ENCODE measurements at places on chromosomes 4 and X.

- DNase-seq, result no peak
Measured at GRCh38 chr4:77177199-77177598, 20.2 kb downstream of the CCNG2 start.

GRCh38 chrX:152958047-152958446 lies 35.9 kb downstream of the PNMA5 start:
- no peak for DNase-seq

GRCh38 chr4:87317527-87317926 lies 5.2 kb downstream of the HSD17B13 start:
- DNase-seq, result no peak

- DNase-seq, result no peak
Measured at GRCh38 chr4:121777625-121778024, 12.7 kb upstream of the SMIM43 start.

- no peak for DNase-seq
Measured at GRCh38 chr4:159757499-159757898, 654.6 kb downstream of the RAPGEF2 start.

DNA sequence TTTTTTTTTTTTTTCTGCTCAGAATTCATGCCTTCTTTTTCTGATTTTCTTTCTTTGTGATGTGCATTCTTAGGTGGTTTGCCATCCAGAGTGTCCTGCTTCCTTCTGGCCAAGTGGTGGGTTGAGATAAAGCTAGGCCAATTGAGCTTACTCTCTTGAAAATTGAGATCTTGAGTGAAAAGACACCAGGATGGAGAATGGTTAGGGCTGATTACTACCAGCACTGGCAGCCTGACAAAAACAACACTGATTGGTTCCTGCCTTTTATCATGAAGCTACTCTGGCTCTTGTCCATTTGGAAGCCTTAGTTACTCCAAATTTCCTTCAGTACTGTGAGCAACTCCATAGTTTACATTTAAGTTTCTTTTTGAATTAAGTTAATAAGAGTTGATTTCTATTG lies 404.0 kb downstream of the PPARGC1A start:
- DNase-seq, result no peak

DNA sequence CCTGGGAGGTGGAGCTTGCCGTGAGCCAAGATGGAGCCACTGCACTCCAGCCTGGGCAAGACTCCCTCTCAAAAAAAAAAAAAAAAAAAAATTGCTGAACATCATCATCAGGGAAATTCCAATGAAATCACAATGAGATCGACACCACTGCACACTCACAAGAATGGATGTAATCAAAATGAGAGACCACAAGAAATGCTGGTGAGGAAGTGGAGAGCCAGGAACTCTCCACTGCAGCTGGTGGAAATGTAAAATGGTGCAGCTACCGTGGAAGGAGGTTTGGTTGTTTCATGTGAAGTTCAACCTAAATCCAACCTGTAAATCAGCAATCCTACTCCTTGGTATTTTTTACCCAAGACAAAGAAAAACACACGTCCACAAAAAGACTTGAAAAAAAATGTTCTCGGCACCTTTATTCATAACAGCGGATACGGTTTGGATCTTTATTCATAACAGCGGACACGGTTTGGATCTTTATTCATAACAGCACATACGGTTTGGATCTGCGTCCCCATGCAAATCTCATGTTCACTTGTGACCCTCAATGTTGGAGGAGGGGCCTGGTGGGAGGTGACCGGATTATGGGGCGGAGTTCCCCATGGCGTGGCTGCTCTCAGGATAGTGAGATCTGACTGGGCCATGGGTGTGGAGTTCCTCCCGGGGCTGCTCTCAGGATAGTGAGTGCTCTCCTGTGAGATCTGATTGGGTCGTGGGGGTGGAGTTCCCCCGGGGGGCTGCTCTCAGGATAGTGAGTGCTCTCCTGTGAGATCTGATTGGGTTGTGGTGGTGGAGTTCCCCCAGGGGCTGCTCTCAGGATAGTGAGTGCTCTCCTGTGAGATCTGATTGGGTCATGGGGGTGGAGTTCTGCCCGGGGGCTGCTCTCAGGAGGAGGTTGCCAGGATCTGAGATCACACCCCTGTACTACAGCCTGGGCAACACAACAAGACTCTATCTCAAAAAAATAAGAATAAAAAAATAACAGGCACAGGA lies 7.7 kb downstream of the GAK start:
- no peak for DNase-seq

DNA sequence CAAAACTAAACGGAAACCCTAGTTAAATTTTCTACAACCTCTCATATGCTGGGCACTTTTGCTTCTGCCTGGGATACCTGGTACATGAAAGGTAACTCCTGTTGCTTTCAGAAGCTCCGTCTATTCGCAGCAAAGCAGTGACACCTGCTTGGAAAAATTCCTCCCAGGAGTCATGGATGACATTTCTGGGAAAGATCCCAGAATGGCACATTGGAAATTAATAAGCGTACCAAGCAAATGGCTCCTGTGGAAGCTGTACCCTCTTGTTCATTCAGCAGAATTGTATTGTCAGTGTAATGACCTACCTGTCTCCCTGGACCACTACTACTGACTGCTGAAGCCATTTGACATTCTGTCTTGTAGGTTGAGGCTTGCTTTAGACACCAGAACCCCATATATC lies 349.7 kb upstream of the NOCT start:
- DNase-seq, result no peak

DNA sequence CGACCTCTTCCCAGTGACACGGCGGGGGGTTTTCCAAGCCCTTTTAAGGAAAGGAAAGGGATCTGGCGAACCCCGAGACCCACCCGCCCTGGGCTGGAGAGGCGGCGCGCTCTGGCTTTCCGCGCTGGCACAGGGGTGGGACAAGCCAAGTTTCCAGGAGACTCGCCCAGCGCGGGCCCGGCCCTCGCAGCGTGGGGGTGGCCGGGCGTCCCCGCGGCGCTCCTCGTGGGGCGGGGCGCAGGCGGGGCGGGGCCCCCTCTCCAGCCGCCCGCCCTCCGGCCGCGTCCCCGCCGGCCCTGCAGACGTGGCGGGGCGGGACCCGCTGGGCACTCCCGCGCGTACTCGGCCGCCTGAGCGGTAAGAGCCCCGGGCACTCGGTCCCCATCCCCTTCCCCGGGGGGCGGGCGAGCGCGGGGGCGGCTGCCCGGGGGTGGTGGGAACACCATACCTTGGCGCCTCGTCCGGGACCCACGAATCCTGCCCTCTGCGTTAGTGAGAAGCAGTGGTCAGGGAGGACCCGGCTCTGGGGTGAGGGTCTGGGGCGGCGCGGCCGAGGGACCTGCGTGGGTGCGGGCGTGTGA lies at the start of gene FAM114A1:
FAM114A1 (plus strand) TSS at position 329 of the 581 bp plus-strand sequence. CDS start 10,273 bp downstream, outside the sequence.
- DNase-seq, result no peak

DNA sequence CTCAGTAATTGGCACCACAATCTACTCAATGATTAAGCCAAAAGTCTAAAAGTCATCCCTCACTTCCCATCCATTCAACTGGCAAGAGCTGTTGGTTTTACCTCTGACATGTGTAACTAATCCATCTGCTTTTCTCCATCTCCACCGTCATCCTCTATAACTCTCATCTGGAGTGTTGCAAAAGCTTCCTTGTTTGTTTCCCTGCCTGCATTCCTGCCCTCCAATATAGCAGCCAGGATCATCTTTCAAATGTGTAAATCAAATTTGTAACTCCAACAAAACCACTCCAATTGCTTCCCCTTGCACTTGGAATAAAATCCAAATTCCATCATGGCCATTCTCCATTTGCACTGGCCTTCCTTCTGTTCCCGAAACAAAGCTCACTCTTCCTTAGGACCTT lies 4.3 kb upstream of the PLAC8 start:
- DNase-seq, result no peak

DNA sequence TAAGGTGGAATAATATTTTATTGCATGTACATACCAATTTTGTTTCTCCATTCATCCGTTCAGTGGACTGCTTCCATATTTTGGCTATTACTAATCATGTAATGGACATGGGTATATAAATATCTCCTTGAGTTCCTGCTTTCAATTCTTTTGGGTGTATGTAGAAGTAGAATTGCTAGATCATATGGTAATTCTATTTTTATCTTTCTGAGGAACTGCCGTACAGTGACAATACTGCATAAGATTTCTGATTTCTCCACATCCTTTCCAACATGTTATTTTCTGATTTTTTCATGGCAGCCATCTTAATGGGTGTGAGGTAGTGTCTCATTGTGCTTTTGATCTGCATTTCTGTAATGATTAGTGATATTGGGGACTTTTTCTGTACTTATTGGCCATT lies 19.2 kb downstream of the ALPK1 start:
- no peak for DNase-seq

GRCh38 chrX:13309631-13310030 lies 10.2 kb downstream of the ATXN3L start:
- DNase-seq, result no peak

DNA sequence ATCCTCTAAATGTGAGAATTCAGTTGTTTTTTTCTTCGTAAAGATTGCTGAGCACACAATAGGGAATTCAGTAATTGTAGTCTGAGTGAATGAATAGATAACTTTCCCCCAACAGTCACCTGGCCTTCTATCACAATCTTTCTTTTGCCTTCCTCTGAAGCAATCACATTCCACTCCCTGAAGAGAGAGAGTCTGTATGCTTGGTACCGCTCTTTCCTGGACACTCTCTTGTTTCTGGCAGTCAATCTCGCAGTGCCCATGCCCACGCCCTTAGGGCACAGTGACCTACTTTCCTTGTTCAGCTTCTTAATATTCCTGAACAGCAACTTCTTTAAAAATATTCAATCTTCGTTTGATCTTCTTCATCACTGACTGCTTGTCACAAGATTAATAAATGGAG lies 255.9 kb downstream of the ADAMTS3 start:
- DNase-seq, result no peak

GRCh38 chrX:141632124-141632523 lies 42.6 kb downstream of the SPANXA2 start:
- no peak for DNase-seq

DNA sequence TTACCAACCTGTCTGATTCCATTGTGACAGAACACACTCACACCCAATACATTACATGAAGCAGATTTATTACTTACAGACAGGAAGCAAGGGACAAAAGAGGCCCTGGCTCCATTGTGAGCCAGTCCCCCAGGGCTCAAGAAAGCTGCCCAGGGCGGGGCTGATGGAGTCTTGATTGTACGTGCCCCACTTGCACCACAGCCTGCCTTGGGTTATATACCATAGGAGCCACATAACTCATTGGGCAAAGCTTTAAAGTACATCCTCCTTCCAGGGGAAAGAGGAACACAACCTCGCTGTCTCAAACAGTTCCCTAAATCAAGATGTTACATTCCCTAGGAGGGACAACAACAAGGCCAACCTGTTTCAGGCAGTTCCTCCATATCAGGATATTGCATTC lies 3.4 kb upstream of the ZRSR2 start:
- no peak for DNase-seq

GRCh38 chr4:165905405-165906027 lies 32.5 kb downstream of the TLL1 start:
- no peak for DNase-seq

GRCh38 chr4:51918251-51918650 lies 75.3 kb downstream of the DCUN1D4 start:
- no peak for DNase-seq

DNA sequence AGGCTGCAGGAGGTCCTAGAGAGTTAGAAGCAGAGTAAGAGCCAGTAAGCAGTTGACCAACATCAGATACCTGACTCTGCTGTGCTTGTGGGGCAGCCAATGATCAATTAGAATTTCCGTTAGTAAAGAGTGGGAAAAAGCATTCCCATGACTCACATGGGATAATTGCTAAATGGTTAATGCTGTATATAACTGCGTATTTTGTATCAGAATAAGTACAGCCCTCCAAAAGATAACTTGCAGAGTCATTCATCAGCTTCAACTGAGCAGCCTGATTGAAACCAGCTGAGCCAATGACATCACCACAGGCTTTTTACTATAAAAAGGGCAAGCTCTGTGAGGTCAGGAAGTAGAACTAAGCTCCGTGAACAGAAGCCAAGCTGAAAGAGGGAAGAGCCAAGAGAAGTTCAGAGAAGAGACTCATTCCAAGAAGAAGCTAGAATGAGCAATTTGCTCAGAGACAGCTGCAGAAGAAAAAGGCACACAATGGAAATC lies 67.9 kb downstream of the PPP3CA start:
- DNase-seq, result no peak

- no peak for DNase-seq
Measured at GRCh38 chr4:122403861-122404260, 25.1 kb downstream of the ADAD1 start.

Measured in stimulated activated CD8-positive, alpha-beta memory T cell treated with anti-CD3 and anti-CD28 coated beads, Interleukin-15, amount 100 ng/mL, for 24 hours (primary cell).